ENCODE measurements at places on chromosomes 3 and 15. TPM values are rescaled to one million over a fixed set of nuclear protein-coding genes. Genes with fewer than 3 reads are reported as not detected.

STRIT1 gene
- total RNA-seq, result not detected

MCTP2 gene
- not detected for total RNA-seq

ZNF385D gene
- total RNA-seq, result 0.42 TPM

NIPA2 gene
- total RNA-seq, result 110 TPM

SEMA3F gene
- 11.5 TPM for total RNA-seq

CPNE9 gene
- 0.17 TPM for total RNA-seq

CD276 gene
- 80.8 TPM for total RNA-seq
